ENCODE measurements at places on chromosomes 5 and 9.

DNA sequence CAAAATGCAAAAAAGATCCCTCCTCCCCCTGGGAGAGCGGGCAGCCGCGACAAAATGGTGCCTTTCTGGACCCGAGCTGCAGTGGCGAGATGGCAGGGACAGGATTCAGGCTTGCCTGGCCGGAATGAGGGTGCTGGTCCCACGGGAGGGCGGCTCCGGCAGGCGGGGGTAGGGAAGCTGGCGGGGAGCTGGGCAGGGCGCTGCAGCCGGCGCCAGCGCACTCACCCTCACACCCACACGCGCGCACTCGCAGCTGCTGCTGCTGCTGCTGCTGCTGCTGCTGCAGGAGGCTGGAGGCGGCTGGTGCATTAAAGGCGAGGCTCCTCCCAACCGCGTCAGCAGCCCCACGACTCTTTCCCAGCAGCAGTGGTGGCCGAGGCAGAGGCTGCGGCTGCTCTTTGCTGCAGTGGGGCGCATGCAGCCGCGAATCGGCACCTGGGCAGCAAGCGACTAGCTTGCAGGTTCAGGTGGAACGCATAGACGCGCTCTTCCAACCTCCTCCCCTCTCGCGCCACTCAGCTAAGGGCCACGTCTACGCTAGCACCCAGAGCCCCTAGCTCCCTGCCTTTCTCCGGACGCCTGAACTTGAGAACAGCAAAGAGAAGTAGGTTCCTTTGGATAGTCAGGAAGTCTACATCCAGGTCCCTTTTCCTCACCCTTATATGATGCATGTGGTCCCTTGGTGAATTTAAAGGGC lies at the start of gene PPP2R2B:
Gene PPP2R2B, minus strand, starts transcription at position 282 of the 697 bp plus-strand sequence.
- no peak for DNase-seq

DNA sequence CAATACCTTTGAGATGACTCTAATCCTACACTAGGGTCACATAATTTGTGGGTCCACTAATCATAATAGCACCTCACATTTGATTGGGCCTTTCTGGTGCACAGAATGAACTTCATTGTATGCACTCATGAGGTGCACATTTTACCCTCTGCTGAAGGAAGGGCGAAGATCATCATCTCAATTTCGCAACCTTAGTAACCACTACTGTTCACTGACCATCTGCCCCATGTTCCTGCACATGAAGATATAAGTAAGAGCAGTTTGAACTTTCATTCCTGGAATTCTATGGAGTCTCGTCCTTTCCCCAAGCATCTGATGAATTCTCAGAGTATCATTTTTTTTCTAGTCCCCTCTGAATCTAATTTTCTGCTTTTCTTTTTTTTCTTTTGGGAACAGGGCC lies 21.2 kb downstream of the GAS1 start:
- DNase-seq: no peak

GRCh38 chr9:71690063-71690688 lies 78.1 kb downstream of the CEMIP2 start:
- DNase-seq: no peak

DNA sequence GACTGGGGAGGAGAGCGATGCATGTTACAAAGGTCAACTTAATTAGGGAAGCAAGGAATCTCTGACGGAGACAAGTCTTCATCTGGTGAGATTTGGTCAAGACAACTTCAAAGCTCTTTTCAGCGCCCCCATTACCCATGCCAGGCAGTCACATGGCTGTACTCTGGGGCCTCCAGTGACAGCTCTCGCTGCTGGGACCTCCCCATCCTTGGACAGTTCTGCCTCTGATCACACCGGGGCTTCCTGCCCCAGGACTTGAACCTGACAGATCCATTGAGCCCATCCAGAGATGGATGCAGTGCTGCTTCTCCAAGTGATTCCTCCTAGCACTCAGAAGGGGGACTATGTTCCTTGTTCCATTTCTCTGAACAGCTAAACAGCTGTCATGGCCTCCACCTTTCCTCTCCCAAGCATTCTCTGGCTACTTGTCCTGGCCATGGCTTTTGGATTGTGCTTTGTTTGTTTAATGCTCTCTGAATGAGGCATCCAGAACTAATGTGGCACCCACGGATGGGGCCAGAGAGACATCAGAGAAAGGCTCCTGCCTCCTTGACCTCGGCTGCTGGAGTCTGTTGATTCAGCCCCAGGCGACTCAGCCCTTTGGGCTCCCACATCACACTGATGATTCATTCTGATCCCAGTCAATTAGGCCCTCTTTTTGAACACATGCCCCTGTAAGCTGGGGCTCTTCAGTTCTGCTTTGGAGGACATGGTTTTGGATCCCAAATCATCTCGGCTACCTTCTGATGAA lies 122.1 kb upstream of the ADAMTS16 start:
- DNase-seq: no peak

DNA sequence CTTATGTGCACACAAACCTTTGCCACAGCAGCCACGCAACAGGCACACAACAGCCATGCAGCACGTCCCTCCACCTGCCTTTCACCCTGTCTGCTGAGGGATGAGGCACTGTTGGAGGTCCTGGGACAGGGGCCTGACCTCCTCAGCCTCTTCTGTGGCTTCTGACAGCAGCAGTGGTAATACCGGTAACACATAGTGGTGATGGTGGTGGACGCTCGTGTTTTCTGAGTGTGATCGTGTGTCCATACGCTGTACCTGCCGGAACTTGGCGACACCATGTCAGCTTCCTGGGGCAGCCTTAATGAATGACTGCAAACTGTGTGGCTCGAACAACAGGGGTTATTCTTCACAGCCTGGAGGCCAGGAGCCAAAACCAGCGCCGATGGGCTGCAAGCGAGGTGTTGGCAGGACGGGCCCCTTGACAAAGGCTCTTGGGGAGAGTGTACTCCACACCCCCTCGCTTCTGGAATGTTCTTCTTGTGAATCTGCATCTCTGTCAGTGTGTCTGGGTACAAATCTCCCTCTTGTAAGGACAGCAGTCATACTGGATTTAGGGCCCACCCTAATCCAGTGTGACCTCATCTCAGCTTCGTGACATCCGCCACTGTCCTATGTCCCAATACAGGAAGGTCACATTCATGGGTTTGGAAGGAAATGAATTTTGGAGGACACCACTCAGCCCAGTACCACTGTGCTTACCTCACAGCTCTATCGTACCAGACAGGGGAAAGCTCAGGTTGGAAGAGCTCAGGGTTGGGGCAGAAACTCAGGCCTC lies 55.3 kb upstream of the EXOC3 start:
- DNase-seq: no peak

GRCh38 chr9:4787876-4788275 lies 4.9 kb upstream of the RCL1 start:
- DNase-seq: no peak

DNA sequence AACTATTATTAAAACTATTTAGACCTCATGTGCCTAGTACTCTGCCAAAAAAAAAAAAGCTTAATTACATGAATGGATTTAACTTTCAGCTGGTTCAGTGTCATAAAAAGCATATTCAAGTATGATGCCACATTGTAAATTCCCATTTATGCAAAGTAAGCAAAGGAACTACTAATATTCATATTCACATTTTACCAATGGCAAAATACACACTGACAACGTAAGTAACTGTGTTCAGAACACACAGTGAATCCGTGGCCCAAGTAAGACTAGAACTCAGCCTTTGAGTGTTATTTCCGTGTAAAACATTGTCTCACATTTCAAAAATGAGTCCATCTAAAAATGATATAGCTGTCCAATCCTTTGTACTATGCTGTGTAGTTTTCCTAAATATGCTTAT lies 56.8 kb downstream of the PPP2R2B start:
- DNase-seq: no peak

- DNase-seq: no peak
Observed at GRCh38 chr5:74100268-74100665, 474.3 kb downstream of the ARHGEF28 start.

DNA sequence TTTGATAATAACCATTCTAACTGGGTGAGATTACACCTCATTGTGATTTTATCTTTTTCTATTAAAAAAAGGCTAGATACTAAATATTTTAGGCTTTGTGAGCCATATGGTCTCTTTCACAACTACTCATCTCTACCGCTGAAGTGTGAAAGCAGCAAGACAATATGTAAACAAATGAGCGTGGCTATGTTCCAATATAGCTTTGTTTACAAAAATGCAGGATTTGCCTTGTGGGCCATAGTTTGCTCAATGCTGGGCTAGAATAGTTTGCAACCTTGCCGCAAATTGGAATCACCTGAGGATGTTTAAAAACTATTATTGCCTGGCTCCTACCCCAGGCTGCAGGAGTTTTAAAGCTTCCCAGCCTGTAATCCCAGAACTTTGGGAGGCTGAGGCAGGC lies 10.2 kb upstream of the GPR150 start:
- DNase-seq: no peak

GRCh38 chr5:163089926-163090325 lies 347.5 kb upstream of the CCNG1 start:
- no peak for DNase-seq

DNA sequence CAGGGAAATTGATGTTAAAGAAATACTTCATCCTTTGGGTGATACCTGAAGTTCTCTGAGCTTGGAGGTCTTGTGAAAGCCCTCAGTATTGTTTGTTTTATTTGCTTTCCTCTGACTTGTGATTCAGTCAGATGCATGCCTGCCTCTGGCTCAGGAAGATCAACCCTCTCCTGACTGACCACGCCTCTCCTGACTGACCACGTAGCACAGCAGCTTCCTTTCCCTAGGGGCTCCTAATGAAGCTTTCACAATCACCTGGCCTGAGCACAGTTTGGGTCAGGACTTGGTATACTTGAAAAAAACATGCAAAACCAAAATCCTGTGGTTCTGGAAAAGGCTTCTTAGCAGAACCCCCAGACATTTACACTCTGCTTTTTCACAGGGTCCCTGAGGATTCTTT lies 3.8 kb downstream of the TGFBI start:
- DNase-seq: no peak

DNA sequence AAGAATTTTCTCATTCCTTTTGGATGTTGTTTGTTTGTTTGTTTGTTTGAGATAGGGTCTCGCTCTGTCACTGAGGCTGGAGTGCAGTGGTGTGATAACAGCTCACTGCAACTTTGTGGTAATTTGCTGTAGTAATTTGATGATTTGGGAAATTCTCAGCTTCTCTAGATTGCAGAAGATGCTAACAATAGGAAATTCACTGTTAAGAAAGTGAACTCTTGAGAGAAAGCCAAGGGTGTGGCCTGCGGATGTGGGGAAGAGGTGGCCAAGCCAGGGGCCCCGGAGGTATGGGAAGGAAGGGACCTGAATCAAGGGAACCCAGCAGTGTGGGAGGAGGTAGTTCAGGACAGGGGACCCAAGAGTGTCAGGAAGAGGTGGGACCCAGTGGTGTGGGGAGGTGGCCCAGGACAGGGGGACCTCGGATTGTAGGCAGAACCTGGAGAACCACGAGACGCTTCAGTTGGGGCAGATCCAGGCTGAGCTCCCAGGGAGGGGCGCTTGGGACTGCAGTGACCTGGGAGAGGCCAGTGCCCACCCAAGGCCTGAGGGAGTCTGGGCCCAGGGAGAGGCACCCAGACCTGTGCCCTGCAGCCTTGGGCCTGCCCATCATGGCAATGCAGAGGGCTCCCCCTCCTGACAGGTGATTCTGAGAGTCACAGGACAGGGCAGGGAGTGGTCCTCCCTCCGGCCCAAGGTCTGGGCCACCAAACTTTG lies 5.6 kb upstream of the LCN2 start:
- no peak for DNase-seq

DNA sequence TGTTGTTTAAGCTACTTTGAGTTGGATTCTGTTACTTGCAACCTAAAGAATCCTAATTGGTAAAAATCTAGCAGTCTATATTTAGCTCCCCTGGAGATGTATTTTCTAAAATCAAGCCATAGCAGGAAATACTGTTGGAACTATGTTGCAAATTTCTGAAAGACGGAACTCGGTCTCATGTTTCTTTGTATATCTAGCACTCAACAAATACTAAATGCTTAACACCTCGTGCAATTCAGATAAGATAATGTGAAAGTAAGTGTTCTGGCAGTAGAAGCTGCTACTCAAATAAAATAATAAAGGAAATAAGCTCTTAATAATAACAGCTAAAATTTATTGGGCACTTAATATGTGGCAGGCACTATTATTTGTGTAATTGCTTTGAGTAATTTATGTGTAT lies 10.9 kb upstream of the PRELID2 start:
- DNase-seq: no peak

DNA sequence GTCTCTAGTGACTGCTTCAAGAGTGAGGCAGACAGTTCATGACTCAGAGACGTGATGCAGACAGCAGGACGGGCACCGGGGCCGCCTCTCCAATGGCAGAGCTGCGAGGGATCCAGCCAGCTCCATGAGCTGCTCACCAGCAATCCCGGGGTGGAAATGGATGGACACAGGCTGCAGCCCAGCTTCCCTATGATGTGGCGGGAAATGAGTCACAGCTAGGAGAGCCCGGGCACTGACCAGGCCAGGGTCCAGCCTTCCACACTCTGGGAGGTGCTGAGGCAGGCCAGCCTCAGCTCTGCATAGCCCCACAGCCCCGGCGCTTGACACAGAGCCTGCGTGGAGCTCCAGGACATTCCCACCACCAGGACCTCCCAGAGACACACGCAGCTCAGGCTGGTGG lies 244.8 kb upstream of the IRX2 start:
- no peak for DNase-seq

GRCh38 chr5:140977003-140977402 lies 10.7 kb downstream of the PCDHAC2 start:
- no peak for DNase-seq

- no peak for DNase-seq
Observed at GRCh38 chr9:137053944-137054931, at the start of gene ENTPD2. ENTPD2 (minus strand) TSS chr9:137054061; CDS start chr9:137053997, 64 bp downstream.

GRCh38 chr5:61686491-61687257 lies 354.6 kb downstream of the ZSWIM6 start:
- no peak for DNase-seq

GRCh38 chr9:94933511-94933828 lies 207.0 kb downstream of the AOPEP start:
- no peak for DNase-seq

DNA sequence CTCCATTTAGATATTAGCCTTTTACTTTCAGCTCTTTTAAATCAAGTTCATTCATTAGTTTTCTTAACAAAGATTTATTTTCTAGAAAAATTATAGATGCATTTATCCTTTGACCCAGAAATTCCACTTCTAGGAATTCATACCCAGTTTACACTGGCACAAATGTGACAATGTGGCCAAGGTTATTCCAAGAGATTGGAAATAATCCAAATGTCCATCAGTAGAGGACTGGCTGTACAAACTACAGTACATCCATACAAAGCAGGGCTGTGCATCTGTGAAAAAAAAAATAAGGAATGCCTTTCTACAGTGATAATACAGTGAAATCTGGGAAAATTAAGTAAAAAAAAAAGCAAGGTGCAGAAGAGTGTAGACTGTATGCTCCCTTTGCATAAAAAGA lies 149.2 kb downstream of the GABBR2 start:
- DNase-seq: no peak

- DNase-seq: no peak
Observed at GRCh38 chr9:123687246-123687751, 242.6 kb downstream of the DENND1A start.

GRCh38 chr9:111198936-111199335 lies 131.1 kb downstream of the OR2K2 start:
- DNase-seq: no peak

DNA sequence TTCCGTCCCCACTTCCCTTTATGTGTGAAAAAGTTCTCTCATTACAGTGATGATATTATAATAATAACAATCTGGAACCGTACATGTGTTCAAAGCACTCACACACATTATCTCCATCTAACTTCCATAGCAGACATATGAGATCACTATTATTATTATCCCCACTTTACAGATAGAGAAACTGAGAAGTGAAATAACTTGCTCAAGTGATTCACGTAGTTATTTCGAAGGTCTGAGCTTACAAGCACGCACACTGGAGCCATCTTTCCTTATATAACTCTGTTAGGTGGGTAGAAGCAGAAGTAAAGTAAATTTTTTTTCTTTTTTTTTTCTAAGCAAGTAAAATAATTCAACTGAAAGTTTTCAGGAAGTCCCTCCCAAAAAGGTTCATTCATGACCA lies 62.9 kb upstream of the PTGER4 start:
- DNase-seq: peak; percentile 25
